ENCODE measurements at places on chromosomes 7 and 10.

GRCh38 chr10:126101736-126102135 lies 205.4 kb downstream of the FANK1 start:
- DNase-seq: no peak

DNA sequence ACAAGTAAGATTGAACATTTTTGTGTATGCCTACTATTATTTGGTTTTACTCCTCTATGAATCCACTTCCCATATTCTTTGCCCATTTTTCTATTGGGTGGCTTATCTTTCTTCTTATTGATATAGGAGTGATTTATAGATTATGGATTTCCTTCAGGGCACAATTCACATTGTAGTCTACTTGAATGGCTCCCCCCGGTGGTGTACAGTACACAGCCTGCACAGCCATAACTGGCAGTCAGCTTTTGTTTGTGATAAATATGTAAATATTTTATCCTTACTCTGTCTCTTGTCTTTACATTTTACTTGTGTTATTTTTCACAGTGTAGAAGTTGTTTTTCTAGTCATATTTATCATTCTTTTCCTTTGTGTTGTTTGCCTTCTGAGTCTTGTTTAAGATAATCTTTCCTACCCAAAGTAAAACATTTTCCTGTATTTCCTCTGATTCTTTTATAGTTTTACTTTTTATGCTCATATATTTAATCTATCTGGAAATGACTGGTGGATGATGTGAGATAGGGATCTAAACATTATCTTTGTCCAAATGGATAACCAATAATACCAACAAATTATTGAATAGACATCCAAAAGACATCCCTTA lies 23.9 kb upstream of the CALD1 start:
- no peak for DNase-seq

DNA sequence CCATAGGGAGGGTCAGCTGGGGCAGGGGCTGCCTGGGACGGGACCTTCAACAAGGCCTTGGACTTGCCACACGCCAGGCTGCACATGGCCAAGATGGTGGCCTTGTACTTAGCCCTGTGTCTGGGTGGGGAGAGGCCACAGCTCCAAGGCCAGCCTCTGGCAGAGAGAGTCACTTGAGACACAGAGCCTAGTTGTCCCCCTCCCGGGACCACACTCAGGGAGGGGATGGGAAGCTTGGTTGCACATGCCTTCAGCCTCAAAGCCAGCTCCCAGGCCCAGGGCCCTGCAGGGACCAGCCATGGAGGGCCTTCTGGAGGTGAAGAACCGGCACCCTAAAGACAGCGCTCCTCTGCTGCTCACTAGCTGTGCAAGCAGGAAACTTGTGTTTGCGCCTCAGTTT lies 16.7 kb downstream of the MMRN2 start:
- DNase-seq: no peak

DNA sequence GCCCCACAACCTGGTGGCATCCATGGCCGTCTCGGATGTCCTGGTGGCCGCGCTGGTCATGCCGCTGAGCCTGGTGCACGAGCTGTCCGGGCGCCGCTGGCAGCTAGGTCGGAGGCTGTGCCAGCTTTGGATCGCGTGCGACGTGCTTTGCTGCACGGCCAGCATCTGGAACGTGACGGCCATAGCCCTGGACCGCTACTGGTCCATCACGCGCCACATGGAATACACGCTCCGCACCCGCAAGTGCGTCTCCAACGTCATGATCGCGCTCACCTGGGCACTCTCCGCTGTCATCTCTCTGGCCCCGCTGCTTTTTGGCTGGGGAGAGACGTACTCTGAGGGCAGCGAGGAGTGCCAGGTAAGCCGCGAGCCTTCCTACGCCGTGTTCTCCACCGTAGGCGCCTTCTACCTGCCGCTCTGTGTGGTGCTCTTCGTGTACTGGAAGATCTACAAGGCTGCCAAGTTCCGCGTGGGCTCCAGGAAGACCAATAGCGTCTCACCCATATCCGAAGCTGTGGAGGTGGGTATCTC lies 1.1 kb downstream of the HTR5A start:
- no peak for DNase-seq

DNA sequence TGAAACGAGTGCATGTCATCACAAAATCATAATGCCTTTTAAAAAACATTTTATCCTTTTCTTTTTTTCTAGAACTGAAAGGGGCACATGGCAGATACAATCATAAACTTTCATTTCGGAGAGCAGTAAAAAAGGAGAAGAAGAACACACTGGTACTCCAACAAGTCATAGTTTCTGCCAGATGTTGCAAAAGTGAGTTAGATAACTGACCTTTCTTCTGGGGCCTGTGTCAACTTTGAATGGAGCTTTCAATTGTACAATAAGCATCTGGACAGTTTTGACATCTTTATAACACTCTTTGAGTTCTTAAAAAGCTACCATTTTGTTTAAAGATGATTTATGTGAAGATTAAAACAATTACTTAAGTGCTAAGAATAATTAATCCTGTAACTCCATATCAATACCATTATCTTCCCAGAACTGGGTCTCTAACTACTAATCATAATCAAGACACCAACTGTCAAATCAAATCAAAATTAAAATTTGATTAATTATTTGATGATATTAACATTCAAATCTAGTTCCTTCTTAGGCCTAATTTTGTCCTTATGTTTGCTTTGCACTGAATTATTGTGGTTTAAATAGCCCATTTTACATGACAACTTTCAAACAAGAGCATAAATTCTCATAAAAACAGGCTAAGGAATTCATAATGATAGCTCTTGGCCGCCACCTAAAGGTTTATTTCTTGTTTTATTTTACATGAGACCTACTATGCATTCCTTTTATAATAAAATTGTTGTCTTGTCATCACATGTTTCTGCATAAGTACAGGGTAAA lies 19.5 kb upstream of the ITGB8 start:
- DNase-seq: peak; percentile 85

DNA sequence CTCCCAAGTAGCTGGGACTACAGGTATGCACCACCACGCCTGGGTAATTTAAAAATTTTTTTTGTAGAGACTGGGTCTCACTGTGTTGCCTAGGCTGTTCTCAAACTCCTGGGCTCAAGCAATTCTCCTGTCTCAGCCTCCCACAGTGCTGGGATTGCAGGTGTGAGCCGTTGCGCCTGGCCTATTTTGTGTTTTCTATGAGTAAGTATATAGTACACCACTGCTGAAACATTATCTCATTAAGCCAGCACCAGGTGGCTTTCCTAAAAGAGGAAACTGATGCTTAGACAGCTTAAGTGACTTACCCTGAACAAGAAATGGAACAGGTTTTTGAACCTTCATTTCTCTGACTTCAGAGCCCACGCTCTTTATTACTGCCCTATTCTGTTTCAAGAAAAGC lies 7.8 kb upstream of the PTPN12 start:
- no peak for DNase-seq

- DNase-seq: no peak
These were observed 569.2 kb downstream of the SORCS1 start for GRCh38 chr10:106595281-106595680.

GRCh38 chr7:43260980-43261878 lies 148.8 kb downstream of the HECW1 start:
- peak; percentile 30 for DNase-seq

- no peak for DNase-seq
These were observed 44.1 kb upstream of the ATP6V0A4 start for GRCh38 chr7:138842111-138842510.

DNA sequence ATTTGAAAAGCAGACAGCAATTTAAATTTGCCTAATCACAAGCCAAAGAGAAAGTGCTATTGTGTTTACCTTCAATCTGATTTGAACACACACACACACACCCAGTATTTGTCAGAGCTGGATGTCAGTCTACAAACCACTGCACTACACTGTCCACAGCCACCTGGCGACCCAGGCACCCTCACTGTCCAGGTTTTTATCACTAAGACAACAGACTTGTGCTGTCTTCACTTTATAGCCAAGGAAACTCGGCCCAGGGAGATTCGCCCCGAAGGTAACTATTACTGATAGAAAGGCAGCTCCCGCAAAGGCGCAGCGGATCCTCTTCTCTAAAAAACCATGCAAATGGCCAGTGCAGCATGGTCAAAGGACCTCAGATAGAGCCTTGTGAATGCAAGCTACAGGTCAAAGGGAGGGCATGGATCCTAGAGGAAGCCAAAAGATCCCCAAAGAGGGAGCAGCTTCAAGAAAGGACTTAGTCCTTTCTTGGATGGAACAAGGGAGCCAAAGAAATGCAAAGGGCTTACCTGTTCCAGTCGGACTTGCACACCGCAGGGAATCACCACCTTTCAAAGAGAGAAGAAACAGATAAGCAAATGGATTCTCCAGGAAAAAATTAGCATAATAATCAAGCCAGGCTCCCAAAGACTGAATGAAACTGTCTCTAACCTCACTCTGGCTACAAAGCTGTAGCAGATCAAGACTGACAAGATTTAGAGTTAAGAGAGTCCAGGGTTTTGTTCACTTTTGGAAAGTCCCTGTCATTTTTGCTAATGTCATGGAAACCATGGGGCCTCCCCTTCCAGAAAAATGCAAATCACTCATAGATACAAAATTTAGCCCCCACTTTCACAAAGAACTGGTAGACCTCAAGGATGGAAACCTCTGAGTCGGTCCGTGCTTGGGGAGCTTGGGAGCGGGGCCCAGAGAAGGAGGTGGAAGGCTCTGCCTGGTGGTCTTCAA lies 101.1 kb downstream of the TNS3 start:
- no peak for DNase-seq

- DNase-seq: no peak
These were observed 5.8 kb downstream of the MINDY4 start for GRCh38 chr7:30776971-30777370.

DNA sequence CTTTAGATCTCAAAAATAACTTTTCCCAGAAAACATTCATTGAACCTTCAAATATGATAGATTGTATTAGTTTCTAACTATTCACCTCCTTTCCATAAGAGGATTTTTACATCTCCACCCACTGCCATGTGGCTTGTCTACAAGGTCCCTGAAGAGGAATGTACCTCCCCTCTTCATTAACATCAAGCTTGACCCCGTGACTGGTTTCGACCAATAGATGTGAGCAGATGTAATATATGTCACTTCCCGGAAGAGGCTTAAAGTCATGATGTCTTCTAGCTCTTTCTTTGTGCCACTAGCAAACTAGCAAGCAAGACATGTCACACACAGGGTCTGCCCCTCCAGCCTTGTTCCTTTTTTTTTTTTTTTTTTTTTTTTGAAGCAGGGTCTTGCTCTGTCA lies 6.9 kb downstream of the BAZ1B start:
- no peak for DNase-seq

GRCh38 chr7:75928568-75928914 lies 13.6 kb downstream of the POR start:
- DNase-seq: no peak

GRCh38 chr7:2521341-2521745 lies 1.8 kb downstream of the LFNG start:
- DNase-seq: no peak

- DNase-seq: no peak
These were observed 103.1 kb downstream of the INHBA start for GRCh38 chr7:41599760-41600159.

- no peak for DNase-seq
These were observed 42.7 kb upstream of the ITGB8 start for GRCh38 chr7:20288036-20288435.

GRCh38 chr7:30309842-30310435 lies 25.5 kb downstream of the ZNRF2 start:
- no peak for DNase-seq

DNA sequence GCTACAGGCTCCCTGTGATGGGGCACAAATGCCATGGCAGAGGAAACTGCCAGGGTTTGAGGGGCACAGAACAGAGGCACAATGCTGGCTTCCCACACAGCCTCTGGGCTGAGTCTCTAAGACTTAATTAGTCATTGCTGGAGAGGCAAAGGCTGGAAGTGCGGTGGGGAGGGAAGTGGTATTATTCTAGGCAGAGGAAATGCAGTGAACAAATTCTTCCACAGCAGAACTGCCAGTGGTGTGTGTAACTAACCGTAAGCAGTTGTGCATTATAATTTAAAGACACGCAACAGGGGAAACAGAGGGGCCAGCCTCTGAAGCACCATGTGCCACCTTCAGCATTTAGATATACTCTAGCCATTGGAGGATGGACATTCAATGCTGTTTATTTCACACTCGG lies 12.8 kb downstream of the ICA1 start:
- no peak for DNase-seq

- DNase-seq: no peak
These were observed 17.7 kb upstream of the TPK1 start for GRCh38 chr7:144853542-144853941.

DNA sequence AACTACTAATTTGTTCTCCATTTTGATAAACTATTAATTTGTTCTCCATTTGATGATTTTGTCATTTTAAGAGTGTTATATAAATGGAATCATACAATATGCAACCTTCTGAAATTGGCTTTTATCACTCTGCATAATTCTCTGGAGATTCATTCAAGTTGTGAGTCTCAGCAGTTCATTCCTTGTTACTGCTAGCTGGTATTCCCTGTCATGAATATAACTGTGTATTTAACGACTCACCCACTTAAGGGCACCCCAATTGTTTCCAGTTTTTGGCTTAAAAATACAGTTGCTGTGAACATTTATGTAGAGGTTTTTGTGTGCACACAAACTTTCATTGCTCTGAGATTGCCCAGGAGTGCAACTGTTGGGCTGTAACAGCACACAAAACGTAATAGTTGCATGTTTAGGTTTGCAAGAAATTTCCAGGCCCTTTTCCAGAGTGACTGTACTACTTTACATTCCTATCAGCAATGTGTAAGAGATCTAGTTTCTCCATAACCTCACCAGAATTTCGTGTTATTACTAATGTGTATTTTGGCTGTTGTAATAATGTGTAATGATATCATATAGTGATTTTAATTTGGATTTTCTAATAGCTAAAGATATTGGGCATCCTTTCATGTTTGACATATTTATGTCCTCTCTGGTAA lies 153.2 kb upstream of the ADCY1 start:
- DNase-seq: no peak
